Vagina (tissue), 2 donors: ENCODE measurements at places on chromosomes 7 and 10.

GRCh38 chr10:125375210-125375609 lies 214.8 kb upstream of the CTBP2 start:
- no peak for DNase-seq

- no peak for DNase-seq
These were observed 1.1 kb downstream of the GGCT start for GRCh38 chr7:30503274-30504212.

GRCh38 chr7:72577107-72577506 lies 165.0 kb upstream of the CALN1 start:
- no peak for DNase-seq

DNA sequence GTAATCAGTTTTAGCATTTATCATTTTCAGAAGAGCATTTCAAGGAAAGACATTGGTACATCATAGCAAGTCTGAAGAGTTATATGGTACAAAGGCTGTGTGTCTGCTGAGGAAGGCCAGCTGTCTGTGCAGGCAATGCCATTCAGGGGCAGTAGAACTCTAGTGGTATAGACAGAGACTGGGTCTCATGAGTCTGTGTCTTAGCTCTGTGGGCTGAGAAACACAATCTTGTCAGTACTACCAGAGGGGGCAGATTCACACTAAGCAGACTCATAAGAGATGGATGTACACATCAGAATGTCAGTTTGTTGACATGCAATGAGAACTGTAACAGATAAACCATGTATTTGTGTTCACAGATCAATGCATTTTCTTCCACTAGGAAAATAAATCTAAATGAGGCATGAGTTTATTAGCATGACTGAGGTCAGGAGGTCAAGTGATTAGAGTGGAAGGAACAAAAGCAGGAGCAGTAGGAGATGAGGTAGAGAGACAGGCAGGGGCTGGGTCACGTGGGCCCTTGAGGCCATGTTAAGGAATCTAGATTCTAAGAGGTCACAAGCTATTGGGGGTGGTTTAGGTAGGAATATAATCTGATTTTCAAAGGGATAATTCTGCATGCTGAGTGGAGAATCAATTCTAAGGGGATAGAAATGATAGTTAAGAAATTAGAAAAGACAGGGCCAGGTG lies 7.5 kb upstream of the GGCT start:
- DNase-seq = no peak

- no peak for DNase-seq
These were observed 50.8 kb downstream of the ESYT2 start for GRCh38 chr7:158778471-158778870.

DNA sequence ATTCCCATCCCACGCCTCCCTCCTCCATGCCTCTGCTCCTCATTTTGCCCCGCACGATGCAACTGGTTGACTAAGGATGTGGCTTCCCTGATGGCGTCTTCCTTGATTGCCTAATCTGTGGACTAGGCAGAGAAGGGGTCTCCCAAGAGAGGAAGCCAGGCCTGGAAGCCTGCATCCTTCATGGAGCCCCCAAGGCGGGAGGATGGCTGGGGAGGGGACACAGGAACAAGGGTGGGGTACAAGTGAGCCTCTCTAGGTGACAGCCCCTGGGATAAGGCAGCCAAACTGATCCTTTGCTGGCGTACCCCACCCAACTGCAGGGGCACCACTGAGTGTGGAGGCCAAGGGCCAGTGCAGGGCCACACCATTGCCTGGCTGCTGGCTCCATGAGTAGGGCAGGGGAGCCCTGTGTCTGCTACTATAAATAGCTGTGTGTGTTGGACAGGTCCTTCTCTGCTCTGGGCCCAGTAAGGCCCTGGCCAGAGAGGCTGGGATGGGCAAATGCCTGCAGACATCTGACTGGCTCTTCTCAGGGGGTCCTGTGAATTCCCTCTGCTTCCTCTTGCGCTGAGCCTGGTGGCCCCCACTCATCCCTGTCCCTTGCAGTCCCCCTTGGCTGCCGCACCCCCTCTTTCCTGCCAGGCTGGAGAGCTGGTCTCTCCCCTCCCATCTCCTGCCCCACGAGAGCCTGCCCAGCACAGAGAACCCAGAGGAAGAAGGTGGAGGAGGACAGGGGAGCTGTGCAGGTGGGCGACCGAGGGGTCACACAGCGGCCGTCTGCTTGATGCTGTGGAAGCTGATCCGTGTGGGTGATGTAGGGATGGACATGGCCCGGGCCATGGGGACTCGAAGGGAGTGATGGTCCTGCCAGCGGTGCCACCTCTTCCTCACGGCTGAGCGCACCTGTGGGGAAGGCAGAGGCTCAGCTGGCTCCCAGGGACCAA lies 29.3 kb downstream of the CRHR2 start:
- no peak for DNase-seq

- no peak for DNase-seq
These were observed 76.5 kb downstream of the ELFN1 start for GRCh38 chr7:1746491-1746975.

DNA sequence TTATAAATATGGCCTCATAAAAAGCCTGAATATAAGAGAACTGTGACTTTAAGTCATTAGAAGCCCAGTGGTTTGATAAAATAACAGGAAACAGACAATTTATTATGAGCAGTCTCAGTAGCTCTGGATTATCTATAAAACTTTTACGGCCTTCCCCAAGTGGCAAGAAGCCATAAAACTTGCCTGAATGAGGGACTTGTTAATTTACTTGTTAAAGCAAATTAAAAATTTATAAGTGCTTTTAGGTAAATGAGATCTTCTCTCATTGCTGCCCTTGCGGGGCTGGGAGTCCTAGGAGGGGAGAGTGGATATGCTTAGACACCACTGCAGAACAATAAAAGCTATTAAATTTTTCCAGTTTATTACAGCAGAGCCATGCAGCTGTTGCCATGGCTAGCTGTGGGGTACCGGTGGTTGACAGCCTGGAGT lies 499.9 kb downstream of the AUTS2 start:
- DNase-seq = no peak

DNA sequence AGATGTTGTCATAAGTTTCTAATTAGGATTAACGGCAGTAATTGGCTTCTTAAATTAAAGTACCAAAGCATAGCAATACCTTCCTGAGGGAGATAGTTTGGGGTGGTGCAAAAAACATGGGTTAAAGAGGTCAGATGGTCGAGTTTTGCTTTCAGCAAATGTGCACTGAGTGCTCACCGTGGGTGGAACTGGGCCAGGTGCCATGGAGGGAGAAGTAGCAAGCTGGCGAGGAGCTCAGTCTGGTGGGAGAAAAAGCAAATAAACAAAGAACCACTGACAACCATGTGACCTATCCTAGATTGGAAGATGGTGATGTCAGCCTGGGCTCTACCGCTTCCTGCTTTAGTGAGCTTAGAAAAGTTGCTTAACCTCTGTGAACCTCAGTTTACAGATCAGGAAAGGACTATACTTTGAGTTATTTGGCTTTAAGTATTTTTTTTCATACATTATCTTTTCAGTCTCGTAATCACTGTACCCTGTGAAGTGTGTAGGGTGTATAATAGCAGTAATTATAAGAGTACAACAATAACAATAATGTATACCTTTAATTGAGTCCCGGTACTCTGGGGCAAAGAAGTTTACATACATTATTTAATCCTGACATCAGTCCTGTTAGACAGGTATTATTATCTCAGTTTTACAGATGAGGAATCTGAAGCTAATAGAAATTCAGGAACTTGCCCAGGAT lies 69.0 kb upstream of the PDCD4 start:
- DNase-seq = no peak

DNA sequence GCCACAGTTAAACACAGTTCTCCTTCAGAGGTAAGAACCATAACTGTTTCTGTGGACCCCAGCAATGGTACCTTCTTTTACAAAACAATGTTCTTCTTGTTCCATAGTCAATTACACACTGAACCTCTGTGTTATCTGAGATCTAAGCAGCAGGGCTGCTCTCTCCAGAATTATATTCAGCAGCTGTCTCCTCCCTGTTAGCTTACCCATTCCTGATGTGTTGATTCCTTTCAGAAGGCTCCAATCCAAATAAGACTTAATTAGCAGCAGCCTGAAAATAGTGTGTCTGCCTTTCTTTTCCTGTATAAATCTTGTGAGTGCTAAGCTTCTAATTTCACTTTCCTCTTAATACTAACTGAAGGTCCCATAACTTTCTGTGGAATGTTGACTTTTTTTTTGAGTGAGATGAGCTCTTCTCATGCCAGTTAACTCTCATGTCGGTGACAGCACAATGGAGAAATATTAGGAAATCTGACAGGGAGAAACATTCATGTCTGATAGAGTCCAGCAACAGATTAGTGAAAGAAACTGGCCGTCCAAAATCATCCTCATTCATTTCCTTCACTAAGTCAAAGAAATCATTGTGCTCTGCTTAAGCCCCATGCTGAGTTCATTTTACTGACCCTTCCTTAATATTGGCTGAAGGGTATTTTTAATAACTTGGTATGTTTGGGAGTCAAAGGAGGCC lies 226.5 kb downstream of the PRKG1 start:
- DNase-seq = no peak

DNA sequence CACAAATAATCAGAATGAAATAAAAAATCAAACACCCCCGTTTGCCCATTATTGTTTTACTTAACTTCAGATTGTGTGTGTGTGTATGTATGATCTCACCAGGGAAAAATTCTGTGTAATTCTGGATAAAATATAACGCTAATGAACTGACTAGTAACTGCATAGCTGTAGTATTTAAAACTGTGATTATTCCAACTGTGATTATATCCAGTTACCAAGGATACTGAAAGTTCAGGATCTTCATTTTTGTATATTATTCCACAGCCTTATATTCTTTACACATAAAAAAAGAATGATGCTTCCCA lies 2.9 kb downstream of the TWIST1 start:
- no peak for DNase-seq

DNA sequence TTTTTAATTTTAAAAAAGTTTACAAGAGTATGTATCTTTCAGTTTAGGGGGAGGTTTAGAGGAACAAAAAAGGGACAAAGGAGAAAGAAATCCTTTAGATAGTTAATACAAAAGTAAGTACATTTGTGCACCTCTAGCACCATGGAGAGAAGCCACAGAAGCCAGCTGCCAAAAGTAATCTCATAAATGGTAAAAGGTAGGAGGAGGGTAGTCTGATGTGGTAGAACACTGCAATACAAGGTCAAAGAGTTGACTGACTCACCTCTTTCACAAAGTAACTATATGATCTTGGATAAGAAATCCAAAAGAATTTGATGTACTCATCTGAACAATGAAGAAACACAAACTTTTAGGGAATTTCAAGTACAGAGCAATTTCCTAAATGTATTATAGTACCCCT lies 68.1 kb downstream of the CNOT4 start:
- DNase-seq = no peak

DNA sequence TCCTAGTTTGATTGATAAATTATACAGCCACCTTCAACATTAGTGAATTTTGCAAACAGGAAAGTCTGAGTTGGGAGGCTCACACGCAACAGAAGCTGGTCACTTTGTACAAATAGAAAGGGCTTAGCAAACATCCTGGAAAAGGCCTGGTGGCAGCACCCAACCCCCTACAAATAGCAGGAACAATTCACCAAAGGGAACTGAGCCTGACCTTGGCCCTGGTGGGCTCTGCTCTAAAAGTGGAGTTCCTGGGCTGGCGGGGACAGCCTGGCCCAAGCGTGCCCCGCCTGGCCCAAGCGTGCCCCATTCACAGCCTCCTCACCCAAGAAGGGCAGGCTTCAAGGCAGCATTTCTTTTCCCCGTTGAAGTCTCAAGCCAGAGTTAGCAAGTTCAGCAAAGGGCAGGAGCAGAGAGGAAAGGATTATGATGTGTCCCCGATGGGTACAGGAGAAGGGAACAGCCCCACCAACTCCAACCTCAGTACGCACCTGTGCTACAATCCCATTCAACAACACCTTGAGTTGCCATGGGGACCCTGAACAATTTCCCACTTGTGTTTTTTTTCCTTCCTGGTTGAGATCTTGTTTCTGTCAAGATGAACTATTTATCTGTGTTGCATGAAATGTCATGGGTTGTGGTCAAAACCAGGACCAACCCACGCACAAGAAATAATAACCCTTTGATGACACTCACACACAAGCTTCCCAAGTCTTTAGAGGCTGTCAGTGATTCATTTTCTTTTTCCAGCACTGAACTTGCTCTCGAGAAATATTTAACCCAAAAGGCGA lies 43.4 kb downstream of the RGS10 start:
- no peak for DNase-seq

DNA sequence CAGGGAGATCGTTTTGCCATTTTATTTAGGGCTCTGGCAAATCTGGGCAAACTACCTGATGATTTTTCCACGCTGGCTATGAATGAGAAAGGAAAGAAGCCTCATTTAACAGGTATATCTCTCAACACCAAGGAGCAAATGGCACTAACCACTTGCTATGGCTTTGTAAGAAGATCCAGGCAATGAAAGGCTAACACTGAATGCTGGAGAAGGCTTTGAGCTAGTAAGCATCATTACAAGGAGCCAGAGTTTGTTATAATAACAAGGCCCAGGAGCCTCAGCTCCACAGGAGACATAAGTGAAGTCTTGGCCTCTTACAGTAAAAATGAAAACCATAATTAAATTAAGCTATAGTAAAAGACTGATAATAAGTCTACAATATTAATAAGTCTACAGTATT lies 123.1 kb downstream of the CNOT4 start:
- no peak for DNase-seq

DNA sequence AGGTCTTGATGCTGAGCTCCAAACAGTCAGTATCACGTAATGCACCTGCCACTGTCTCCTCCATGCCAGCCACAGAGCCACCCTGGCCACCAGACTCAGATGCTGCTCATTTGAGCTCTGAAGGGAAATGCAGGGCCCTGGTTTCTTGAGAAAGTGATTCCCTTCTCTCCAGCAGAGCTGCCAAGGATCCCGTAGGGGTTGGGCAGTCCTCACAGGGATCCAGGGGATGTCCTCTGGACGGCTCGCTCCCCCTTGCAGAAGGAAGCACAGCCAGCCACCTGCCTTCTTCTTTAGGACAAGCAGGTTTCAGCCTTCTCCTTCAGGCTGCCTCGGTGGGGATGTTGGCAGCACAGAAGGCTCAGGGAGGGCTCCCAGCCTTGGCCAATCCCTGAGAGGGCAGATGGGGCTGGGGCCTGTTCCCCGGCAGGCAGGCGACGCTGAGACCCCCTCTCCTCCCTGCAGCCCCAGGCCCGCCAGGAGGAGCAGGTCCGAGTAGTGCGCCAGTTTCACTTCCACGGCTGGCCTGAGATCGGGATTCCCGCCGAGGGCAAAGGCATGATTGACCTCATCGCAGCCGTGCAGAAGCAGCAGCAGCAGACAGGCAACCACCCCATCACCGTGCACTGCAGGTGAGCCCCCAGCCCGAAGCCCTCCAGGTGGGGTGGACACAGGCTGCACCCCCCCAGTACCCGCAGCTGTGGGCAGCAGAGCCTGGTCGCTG lies 48.9 kb downstream of the MKI67 start:
- peak; percentile 56 for DNase-seq

DNA sequence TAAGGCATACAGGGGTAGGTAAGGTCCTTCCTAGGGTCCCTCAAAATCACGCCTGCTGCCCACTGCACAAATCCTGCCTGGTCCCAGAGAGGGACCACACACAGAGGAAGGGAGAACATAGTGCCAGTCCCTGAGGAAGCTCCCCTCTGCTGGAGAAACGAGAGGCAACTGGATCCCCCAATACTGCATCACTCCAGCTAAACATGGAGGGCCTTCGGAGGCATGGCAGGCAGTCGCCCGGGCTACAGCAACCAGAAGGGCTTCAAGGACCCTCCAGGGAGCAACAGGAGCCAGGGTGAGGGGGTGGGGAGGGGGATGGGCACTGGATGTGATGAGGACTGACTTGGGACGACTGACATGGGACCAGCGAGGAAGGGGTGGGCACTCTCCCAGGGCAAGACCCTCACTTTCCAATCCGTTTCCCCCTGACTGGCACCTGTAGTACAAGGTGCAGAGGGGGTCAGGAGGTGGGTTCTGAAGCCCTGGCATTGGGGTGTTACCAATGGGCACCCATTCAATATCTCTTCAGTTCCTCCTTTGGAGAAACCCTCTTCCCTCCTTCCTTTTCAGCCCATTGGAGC lies 21.7 kb downstream of the DDIT4 start:
- no peak for DNase-seq
